Urothelium cell line (cell line): ENCODE measurements at places on chromosomes 2 and 18.

DNA sequence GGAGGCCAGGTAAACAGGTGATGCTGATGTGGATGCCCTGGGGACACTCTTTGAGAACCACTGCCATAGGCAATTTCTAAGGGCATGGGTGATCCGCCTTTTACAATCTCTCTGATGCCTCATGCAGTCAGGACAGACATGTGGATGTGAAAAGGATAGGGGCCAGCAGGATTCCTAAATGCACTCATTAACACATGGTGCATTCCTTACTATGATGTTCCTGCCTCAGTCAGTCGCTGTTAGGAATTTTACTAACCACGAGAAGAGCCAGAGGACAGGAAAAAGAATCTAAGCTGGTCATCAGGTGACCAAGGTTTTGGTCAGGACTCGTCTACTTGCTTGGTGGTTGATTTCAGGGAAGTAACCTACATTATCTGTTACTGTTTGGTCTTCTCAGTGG lies 191.0 kb downstream of the ARL4C start:
- DNase-seq = no peak

- DNase-seq = peak; percentile 71
These were observed 1250.1 kb upstream of the GYPC start for GRCh38 chr2:125405816-125406215.

DNA sequence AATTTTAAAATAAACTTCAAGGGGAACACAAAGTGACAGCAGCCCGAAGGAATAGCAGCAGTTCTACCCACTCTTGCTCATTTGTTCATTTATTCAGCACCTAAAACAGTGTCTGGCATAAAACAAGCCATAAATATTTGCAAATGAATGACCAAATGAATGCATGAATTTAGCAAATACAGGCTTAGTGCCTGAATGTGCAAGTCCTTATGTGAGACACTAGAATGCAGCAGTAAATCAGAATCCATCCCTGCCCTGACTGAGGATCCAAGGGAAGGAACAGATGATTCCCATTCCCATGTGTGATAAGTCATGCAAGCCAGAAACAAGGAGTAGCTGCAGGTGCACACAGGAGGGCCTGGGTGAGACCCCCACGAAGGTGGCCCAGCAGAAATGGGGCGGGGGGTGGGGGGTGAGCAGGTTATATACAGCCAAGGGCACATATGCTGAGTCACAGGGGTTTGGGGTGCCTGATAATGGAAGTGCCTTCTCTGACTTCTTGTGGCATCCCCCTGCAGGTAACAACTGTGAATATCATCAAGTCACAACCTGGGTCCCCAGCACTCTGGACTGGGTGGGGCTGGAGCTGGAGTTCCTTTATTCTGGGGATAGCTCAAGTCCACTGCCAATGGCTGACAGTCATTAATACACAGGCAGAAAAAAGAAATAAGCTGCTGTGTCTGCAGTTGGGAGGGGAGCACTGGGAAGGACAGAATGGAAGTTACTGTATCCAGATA lies 311.9 kb downstream of the TXNL1 start:
- no peak for DNase-seq

DNA sequence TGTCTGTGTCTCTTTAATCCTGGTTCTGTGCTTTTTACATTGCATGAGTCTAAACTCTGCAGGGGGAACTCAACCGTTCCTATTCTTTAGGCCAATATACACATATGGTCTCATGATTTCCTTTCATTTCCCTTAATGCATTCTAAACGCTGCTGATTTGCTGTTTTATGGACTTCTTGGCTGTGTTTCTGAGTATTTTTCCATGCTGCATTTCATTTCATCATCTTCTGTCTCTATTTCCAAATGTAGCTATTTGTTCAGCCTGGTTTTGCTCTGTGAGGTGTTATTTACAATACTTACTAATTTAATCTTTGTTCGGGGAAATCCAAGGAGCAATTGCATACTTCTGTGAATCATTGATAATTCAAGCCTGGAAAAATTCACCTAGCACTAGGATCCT lies 897.2 kb downstream of the TSN start:
- DNase-seq = no peak

DNA sequence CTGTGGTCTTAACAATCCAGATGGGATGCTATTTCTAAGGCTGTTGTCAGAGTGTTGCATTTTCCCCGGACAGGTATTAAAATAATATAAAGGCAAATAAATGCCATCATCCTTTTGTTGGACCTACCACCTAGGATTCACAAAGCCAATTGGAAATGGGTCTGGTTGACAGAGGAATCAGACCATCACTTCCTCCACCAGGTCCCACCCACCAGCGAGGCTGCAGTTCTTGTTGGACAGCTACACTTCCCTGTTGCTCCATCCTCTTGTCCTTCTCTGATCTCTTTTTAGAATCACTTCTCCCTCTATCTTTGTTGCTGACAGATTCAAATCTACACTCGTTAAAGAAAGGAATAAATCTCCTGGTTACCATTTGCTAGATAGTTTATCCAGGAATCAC lies 1.1 kb downstream of the TMEM169 start:
- no peak for DNase-seq

GRCh38 chr18:48085781-48086487 lies 155.5 kb upstream of the SMAD2 start:
- no peak for DNase-seq

- DNase-seq = no peak
These were observed 91.5 kb upstream of the MYT1L start for GRCh38 chr2:2422621-2423020.

- DNase-seq = no peak
These were observed 2.6 kb downstream of the CAB39 start for GRCh38 chr2:230715201-230715600.

DNA sequence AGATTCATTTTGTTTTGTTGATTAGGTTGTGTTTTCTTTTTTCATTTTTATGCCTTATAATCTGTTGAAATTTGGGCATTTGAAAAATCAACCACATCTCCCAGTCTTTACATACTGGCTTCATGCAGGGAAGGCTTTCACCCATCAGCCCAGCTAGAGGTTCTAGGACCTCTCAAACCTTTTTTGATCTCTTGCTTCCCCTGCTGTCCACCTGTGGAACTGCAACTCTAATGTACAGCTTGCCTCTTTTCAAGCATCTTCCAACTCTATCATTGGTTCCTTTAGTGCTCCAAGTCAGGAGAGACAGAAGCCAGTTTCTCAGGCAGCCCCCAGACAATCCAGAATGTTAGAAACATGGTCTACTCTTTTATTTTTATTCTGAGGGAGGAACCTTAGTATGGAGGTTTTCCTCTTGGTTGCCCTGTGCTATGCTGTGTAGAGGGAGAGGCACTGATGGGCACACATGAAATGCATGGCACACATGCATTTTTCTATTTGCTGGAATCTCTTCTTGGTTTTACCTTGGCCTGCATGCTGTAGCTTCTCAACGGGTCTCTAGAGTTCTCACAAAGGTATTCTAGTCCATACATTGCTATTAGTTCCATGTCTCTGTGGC lies 107.2 kb upstream of the L3MBTL4 start:
- peak; percentile 73 for DNase-seq

DNA sequence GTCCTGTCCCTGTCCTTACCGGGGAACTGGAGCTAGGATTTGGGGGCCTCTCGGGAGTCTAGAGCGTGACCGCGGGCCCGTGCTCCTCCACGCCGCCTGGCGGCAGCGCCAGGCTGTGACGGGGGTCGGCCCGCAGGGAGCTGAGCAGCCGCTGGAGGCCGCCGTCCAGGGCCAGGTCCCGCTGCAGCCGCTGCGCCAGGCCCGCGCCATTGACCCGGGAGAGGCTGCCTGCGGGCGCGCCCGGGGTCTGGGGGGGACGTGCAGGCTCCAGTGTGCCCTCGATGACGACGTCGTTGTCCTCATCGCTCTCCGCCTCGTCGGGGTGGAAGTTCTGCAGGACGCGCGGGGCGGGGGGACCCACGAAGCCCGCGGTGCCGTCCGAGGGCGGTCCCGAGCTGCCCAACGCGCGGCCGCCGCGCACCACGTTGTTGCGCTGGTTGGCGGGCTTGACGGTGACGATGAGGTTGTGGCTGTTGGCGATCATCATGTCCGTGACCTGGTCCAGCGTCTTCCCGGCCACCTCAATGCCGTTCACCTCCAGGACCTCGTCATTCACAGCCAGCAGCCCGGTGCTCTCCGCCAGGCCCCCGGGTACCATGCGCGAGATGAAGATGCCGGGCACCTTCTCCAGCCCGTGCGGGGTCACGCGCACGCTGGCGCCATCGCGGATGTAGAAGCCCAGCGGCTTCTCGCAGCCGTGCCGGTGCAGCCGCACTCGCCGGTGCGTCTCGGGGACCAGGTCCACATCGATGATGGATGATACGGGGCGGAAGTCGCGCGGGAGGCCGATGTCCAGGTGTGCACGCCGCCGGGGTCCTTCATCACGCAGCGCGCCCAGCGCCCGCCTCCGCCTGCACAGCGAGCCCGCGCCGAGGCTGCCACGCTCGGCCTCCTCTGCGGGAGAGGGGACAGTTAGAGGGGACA lies 50.9 kb downstream of the ADNP2 start:
- no peak for DNase-seq

- no peak for DNase-seq
These were observed 15.0 kb upstream of the INO80C start for GRCh38 chr18:35512761-35513160.

- DNase-seq = no peak
These were observed 7.8 kb upstream of the IL1R2 start for GRCh38 chr2:101983928-101984327.

GRCh38 chr2:216694082-216694825 lies 1.1 kb downstream of the IGFBP5 start:
- DNase-seq = no peak

GRCh38 chr18:46810481-46811000 lies 53.7 kb upstream of the ST8SIA5 start:
- DNase-seq = no peak

GRCh38 chr18:2855560-2856350 lies 8.9 kb downstream of the EMILIN2 start:
- DNase-seq = no peak

GRCh38 chr2:166158546-166158945 lies 30.7 kb upstream of the SCN1A start:
- no peak for DNase-seq

- DNase-seq = no peak
These were observed 132.9 kb upstream of the RND3 start for GRCh38 chr2:150620416-150620815.

DNA sequence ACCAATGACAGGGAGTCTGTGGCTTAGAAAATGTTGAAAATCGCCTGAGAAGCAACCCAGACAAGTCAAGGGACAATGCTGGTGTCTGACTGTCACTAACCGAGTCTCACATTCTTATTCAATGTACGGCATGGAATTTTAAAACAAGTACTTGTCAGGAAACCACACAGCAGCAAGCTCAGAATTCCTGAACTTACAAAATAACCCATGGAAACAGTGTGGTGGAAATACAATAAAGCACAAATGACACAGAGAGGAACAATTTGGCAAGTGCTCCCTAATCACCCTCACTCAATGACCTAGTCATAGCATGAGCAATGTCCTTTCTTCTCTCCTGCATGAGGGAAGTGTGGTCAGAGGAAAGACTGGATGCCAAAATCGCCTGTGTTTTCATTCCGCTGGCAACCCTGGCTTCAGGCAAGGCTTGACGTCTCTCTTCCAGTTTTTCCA lies 154.0 kb downstream of the SATB2 start:
- peak; percentile 71 for DNase-seq

DNA sequence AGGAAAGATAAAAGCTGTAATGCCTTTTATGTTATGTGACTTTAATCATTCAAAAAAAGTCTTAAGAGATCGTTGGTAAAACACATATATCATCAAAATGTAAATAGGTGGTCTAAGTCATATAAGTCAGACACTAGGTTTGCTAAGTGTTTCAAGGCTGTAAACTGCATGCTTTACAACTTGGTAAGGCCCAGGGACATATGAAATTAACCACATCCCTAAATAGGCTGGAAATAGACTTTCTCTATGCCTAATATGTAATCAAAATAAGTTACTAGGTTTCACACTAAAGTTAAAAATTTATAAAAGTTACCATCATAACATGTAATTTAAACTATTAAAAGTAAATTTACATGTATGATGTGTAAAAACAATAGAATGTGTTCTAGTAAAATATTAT lies 946.3 kb upstream of the LRATD1 start:
- DNase-seq = no peak

- DNase-seq = no peak
These were observed 104.5 kb downstream of the VAPA start for GRCh38 chr18:10018289-10018688.
